ENCODE measurements at places on chromosomes 3 and 15.

- no peak for DNase-seq
Measured at GRCh38 chr3:79200456-79200855, 567.3 kb downstream of the ROBO1 start.

DNA sequence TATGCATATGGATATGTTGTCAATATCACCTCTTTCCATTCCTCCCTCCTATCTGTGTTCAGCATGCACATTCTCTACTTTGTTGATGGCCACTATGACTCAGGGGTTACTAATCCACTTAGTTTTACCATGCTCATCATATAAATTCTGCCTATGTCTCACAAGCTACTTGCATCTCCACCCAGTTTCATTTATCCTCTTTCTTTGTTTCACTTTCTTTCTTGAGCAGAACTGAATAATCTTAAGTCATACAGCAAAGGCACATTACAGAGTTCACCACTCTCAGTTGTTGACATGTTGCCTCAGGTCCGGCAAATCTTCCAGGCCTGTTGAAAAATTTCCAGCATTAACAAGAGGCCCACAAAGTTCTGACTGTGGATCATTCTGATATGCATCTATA, 71.5 kb downstream of the SSR3 start:
- DNase-seq = no peak

DNA sequence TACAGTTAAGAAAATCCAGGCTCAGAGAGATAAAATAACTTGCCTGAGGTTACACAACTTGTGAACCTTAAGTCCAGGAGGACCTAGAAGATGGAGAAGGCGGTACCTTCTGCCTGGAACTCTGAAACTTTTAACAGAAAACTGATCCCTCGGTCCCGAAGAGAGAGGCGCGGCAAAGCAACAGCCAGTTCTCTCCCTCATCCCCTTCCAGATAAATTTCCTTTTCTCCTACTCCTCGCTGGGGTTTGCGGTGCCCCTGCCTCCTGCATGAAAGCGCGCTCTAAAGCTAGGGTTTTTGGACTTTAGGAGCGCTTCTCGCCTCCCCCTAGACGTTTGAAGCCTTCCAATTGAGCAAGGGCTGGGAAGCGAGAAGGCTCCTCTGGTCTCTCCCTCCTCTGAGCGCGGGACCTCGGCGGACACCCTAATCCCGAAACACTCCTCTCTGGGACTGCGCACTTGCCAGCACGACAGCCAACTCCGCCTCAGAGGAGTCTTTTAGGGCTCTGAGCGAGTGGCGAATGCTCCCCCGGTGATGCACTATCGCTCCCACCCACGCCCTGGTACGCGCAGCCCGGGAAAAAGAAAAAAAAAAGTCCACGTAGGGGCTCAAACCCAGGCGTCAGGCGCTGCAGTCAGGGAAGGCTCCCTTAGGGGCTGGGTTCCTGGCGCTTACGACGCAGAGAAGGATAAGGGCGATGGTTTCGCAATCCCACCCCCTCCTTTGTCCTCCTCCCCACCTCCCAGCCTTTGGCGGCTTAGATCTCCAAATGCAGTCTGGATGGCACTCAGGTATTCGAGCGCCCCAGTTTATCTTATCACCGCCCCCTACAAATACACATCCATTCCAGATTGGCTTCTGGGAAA, 7.9 kb upstream of the EOMES start:
- DNase-seq = no peak

DNA sequence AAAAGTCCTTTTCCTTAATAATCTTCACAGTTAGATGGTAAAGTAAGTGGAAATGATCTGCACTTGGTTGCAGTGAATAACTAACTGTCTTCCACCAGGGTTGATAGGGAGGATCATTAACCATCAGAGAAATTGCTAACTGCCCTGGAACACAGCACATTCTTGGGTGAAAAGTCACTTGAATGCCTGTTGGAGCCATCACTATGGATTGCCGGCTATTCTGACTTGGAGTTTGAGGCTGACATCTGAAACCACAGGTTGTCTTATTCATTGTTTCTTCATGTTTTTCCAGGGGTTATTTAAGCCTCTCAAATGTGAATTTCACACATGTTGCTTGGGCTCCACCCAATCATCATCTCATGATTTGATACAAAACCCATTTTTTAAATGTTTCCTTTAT, 901.4 kb downstream of the MCTP2 start:
- DNase-seq = no peak

Measured in activated CD4-positive, alpha-beta T cell treated with anti-CD3 and anti-CD28 coated beads, Interleukin-2, amount 50 U/mL, for 24 hours (primary cell).